ENCODE measurements at places on chromosomes 12 and 14.

GRCh38 chr14:103304706-103305105 lies 29.3 kb upstream of the EIF5 start:
- no peak for DNase-seq

DNA sequence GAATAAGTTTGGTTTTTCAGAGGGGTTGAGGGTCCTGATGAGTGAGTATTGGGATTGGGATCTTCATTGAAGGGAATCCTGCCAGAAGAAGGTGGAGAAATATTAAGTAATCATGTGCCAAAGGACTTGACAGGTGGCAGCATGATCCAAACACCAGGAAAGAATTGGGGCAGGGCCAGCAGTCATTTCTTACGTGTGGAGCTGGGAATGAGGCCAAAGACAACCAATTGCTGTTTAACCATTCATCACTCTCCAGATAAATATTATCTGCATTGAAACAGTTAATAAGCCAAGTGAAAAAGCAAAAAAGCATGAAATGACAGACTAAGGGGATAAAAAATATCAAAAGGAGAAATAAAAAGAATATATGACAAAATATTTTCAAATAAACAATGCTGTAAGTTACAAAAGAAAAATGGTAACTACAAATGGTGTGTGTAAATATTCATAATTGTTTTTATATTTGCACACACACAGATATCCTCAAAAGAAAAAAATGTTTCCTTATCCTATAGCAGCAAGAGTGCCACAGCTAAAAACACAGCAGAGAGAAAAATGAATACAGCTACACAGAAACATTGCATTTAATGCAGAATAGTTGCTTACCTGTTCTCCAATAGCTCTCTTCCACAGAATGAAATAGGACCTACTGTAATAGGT lies 26.2 kb downstream of the C2CD5 start:
- DNase-seq: no peak

DNA sequence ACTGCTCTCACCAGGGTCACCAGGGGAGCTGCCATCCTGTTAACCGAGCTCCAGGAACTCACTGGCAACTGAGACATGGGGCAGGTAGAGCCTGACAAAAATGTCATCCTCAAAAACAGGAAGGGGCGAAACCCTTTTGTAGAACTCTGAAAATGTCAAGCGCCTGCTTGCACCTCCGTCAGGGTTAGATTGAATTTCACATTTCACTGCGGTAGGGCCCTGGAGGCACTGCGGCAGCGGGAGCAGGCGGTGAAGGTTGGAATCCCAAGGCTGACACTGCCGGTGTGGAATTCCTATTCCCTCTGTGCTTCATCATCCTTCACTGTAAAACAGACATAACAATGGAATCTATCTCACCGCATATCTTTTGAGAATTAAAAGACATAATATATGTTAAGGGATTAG lies 142.8 kb upstream of the TMCC3 start:
- no peak for DNase-seq

DNA sequence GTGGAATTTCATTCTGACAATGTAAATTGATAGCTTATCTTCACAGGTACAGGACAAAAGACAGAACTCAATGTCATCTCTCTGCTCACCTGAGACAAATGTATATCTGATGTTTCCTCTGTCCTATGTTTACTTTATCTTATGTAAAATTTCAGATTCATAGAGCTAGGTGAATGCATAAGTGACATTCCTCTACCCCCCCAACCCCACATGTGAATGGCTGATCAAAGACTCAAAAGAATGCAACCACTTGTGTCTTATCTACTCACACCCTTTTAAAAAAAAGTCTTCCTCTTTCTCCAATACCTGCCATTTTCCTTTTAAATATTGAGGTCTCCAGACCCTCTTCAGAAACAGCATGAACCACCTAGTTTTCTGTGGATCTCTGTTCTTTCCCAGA lies 736.6 kb upstream of the SEL1L start:
- DNase-seq: no peak

DNA sequence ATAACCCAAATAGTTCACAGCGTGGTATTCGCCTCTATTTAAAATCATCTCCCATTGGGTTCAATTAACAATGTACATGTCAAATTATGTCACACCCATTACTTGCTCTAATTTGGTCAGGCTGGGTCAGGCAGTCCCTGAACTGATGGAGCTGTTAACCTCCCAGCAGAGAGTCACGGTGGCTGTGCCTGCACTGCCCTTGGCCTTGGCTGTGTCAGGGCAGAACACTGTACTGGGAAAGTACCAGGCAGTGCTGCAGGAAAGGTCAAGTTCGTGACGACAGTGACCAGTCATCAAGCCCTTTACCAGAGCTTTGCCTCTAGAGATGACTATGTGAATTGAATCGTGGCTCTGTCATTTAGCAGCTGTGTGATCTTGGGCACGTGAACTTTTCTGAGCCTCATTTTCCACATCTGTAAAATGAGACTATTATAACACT lies 100.0 kb downstream of the ARF6 start:
- no peak for DNase-seq

GRCh38 chr14:97359341-97359740 lies 562.2 kb downstream of the VRK1 start:
- no peak for DNase-seq

DNA sequence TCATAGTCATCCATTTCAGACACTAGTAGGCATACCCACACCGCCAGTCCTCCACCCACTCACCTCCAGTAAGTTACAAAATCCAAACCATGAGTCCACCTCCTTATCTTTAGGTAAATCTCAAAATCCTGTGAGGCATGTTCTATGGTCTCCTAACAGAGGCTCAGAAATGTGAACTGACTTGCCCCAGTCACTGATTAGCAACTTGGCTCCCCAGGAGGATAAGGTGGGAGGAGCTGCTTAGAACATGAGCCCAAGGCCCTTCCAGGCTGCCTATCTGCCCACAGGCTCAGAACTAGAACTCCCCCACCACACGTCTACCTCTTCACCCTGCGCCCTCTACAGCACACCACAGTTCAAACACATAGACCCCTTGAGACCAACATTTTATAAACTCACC lies 19.9 kb downstream of the SETD3 start:
- no peak for DNase-seq

DNA sequence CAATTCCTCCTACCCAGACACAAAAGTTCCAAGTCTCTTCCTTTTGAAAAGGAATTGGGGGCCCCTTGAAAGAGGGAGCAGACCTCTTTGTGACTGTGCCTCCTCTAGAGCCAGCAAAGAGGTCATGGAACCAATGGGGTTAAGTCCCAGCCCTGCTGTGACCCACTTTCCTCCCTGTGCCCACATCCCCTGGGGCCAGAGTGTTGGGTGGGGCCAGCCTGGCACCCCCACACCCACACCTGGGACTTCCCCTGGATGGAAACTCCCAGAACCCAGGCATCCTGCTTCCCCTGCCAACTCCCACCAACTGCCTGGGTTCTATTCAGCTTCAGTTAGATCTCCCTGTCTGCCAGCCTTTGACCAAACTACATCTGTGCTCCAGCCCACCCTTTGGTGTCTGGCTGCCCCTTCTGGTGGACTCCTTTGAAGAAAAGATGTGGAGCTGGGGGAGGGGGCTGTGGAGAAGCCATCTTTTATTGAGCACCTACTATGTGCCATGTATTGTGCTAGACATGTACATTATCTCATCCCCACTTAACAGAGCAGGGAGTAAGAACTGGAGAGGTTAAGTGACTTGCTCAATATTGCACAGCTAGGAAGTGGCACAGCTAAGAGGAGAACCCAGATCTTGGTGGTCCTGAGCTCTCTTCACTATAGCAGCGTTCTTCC lies 4.6 kb upstream of the RARG start:
- no peak for DNase-seq

GRCh38 chr12:97182769-97183168 lies 275.7 kb downstream of the NEDD1 start:
- no peak for DNase-seq

- DNase-seq: no peak
Measured at GRCh38 chr14:104975481-104976197, 2.5 kb downstream of the AHNAK2 start.

GRCh38 chr14:39492267-39492666 lies 60.0 kb upstream of the FBXO33 start:
- DNase-seq: no peak

- no peak for DNase-seq
Measured at GRCh38 chr12:68446901-68447796, 115.0 kb upstream of the MDM1 start.

- DNase-seq: no peak
Measured at GRCh38 chr14:89214221-89214965, 202.6 kb downstream of the FOXN3 start.

GRCh38 chr12:100954118-100954517 lies 159.5 kb downstream of the ANO4 start:
- DNase-seq: no peak

DNA sequence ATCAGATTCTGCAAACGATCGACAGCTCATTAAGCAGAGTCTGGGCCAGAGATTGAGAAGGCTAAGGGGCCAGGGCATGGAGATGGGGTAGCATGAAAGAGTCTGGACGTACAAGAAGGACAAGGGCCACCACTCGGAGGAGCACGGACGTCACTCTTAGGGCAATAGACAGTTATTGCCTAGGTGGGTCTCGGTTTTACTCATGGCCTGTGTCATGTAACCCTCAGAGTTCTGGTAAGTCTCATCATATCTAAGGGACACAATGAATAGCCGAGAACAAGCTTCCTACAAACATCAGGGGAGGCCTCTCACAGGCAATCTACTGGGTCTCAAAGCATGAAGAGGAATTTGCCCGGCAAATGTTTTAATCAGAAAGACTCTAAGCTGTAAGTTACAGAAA lies 30.4 kb upstream of the ITPK1 start:
- no peak for DNase-seq

DNA sequence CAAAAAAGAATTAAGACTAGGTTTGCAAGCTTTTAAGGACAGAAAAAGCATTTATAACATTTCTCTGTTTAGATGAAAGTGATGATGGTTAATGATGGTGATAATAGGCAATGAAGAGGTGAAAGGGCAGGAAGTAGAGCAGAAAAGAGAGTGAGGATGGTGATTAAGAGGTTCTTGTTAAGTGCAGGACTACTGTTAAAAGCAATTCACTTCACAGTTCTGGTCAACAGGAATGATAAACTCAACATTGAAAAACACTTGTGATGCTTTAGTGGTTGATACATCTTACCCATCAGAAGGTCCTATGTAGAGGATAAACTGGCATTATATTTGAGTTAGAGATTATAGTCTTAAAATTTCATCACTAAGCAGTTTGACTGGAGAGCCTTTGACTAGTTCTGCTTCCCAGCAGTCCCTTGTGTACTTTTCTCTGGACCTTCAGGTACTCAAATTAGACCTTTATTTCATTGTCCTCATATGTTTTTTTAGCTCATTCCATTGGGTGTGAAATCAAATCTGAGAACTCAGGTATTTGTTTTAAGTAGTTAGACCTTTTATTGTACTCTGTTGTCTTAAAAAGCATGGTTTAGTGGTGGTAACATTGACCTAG lies 10.9 kb downstream of the RAP1B start:
- DNase-seq: no peak

- no peak for DNase-seq
Measured at GRCh38 chr14:68964300-68965093, 14.6 kb downstream of the ACTN1 start.

DNA sequence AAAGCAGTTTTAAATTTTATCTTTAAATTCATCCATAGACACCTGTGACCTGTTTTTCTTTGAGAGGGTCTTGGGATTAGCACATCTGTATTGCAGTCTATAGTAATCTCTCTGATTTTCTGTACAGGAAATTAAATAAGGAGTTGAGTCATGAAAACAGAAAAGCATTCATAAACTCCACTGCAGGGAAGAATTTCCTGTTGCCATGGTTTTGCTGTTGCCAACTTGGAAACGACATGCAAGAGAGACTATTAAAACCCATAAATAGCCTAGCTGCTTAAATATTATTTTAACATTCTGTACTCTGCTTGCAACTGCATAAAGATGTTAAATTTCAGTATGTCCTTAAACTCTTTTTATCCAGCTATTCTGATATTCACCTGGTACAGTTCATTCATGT lies 281.0 kb upstream of the RGS6 start:
- DNase-seq: no peak

DNA sequence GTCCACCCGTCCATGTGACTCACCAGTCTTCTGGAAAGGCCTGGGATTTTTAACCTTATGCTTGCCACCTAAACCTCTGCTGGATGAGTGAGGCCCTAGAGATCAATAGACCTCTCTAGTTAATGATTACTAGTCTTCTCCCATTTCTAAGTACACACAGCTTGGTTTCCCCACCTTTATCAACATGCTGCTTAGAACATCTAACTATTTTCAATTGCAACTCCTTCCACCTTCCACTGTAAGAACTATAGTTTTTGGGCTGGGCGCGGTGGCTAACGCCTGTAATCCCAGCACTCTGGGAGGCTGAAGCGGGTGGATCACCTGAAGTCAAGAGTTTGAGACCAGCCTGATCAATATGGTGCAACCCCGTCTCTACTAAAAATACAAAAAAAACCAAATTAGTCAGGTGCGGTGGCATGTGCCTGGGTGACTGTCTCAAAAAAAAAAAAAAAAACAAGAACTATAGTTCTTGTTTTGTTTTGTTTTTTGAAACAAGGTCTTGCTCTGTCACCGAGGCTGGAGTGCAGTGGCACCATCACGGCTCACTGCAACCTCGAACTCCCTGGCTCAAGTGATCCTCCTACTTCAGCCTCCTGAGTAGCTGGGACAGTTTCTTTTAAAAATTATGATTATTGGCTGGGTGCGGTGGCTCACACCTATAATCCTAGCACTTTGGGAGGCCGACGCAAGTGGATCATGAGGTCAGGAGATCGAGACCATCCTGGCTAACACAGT lies 18.7 kb upstream of the MDM2 start:
- no peak for DNase-seq

GRCh38 chr14:101236496-101237251 lies 324.6 kb upstream of the DIO3 start:
- DNase-seq: no peak

DNA sequence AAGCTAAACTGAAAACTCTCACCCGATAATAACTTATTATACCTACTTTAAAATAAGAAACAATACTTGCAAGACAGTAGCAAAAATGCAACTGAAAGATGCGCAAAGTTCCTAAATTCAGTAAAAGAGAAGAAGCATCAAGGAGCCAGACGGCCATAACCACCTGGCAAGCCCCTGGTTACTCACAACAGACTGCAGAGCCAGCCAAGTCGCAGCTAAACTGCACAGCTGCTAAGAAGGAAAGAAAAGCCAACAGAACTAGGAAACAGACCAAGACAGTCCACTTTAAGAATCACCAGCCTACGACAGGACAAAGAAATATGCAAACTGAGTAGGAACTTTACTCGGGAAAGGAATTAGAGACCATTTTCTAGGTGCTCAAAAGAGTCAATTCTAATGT lies 127.9 kb downstream of the TMTC1 start:
- no peak for DNase-seq

GRCh38 chr12:63909746-63910145 lies 65.2 kb downstream of the SRGAP1 start:
- DNase-seq: no peak

- DNase-seq: no peak
Measured at GRCh38 chr12:18383203-18383602, 121.9 kb downstream of the PIK3C2G start.

DNA sequence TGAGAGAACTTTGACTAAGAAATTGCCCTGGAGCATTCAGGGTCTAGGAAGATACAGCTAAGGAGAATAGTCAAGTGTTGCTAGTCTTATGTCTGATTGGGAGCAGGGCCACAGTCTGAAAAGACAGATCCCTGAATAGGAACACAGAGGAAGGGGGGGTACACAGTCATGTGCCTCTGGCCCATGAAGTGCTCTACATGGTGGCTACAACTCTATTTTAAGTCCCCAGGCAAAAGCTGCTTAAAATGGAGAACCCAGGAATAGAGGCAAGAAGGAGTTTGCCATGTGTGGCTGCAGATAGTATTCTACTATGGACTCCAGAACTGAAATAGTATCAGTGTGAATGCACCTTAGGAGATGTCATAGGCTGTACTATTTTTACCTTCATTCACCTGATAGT lies 118.0 kb upstream of the NPAS3 start:
- DNase-seq: no peak

- DNase-seq: no peak
Measured at GRCh38 chr12:1927751-1928351, 9.4 kb upstream of the CACNA2D4 start.

Measured in activated CD8-positive, alpha-beta memory T cell treated with anti-CD3 and anti-CD28 coated beads for 1 hour (primary cell).